CD4-positive, alpha-beta T cell treated with Interleukin-21 for 1 hour (primary cell): ENCODE measurements at places on chromosomes 13 and 19.

DNA sequence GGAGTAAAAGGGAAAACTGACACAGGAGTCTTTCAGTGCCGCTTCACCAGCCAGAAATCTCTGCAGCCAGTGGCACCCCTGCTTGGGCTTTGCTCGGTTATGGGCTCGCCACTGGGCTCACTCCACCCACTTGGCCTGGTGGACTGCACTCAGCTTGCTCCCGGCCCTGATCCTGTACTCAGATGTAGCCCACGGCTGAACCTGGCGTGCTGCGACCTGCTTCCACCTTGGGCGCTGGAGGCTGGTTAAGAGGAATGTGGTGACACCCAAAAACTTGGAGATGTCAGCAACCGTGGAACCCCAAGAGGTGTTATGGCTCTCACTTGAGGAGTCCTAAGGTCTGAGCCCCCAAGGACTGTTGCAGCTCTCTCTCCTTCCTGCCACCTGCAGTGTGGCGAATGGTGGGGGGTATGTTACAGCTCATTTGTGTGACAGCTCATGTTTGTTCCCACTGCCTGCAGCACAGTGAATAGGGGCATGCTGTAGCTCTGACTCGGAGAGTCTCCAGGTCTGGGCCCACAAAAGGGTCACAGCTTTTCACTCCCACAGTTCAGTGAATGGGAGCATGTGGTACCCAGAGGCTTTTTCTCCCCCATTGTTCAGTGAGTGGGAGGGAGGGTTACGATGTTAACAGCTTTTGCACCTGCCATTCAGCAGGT, 1124.5 kb upstream of the ATXN8OS start:
- DNase-seq = no peak

GRCh38 chr13:21443171-21443570, 15.9 kb downstream of the ZDHHC20 start:
- no peak for DNase-seq

DNA sequence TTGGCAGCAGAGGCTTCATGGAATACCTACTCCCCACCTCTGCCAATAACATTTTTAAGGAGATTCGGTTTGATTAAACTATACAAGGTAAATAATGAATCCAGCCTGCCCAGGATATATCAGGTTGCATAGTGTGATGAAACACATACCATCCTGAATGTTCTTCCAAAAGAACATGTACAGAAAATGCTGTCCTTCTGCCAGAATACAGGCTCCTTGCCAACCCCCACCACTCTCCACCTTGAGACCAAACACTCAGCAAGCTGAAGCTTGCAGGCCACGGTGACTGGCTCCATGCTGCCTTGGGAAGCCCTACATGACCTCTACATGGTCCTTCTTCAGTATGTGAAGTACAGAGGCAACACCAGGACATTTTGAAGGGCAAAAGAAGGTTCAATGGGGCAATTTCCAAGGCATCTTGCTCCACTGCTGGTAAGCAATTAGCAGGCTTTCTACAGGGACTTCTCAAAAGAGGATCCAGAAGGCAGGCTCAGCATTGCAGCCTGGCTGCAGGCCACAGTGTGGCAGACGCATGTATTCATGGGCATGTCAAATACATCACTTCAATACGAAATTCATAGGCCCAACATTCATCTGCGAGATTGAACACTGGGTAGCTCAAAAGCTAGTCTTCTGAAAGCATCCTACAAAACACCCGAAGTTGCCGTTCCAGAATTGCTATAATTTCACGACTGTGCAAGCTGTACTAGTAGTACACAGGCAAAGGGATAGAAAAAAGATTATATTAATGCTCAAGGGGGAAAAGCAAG, 62.4 kb upstream of the SERP2 start:
- DNase-seq = no peak

- DNase-seq = no peak
These were observed 8.0 kb downstream of the MBD3 start for GRCh38 chr19:1584500-1585242.

- no peak for DNase-seq
These were observed 465.8 kb downstream of the OLFM4 start for GRCh38 chr13:53494406-53494805.

GRCh38 chr13:59391696-59392095, 772.0 kb downstream of the DIAPH3 start:
- peak; percentile 78 for DNase-seq

GRCh38 chr13:24899601-24900000, 135.6 kb downstream of the RNF17 start:
- DNase-seq = no peak

DNA sequence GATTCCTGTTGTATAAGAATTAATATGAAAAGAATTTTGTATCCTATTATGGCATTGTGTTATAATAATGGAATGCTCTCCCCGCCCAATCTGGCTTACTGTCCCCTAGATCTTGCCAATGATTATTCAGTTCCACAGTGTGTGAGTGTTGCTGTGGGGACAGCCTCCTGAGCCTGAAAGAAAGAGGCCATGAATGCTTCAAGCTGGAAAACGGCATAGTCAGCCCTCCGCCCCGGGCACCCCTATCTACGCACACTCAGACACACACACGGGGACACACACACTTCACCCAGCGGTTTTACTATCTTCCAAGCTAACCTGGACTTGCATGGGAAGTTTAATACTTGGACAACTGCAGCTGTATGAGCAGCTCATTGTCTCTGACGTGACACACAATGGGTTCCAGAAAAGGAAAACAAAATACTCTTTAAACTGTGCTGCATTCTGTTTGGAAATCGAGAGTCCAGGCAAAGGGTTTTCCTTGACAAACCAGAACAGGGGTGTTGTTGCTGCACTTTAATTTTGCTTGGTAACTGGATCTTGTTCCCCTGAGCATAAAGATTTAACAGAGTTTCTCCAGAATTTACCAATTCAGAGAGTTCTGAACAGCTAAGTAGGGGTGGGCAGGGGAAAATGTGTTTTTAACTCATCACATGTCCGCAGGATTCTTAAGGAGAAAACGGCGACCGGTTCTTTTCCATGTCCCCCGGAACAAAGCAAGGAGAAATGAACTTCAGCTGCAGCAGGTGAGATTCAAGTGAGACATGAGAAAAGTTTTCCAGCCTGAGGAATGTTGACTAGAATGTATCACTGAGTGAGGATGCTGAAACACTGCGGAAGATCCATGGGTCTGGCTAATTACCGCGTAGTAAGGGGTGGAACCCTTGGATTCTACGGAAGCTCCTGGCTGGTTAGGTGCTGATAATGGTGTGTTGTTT, 472.9 kb downstream of the FOXO1 start:
- no peak for DNase-seq
